ENCODE measurements at places on chromosomes 1 and 21. TPM values are rescaled to one million over a fixed set of nuclear protein-coding genes. Genes with fewer than 3 reads are reported as not detected.
A peak's percentile ranks its signal among the peaks of the same experiment; 100 is the strongest.

DNA sequence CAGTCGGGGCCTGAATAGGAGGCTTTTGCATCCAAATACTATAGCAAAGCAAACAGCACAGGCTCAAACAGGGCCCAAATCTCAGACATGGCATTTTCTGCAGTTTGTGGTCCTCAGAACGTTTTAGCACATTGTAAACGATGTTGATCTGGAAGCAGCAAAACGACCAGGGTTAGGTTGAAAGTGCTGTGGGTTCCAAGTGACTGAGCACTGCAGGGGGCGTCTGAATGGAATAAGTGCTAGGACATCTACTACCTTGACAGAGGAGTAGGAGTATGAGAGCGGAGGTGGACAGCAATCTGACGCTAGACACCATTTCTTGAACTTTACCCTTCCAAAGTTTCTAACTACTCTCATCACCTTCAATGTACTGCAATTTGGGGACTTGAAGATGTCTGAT lies 214.9 kb downstream of the BARHL2 start:
- DNase-seq, result no peak

IGSF5 gene
- 0.17 TPM for total RNA-seq

GRCh38 chr1:246338098-246338497 lies 169.0 kb downstream of the SMYD3 start:
- no peak for DNase-seq

- no peak for DNase-seq
These were observed 44.1 kb upstream of the RHOU start for GRCh38 chr1:228691211-228691610.

DNA sequence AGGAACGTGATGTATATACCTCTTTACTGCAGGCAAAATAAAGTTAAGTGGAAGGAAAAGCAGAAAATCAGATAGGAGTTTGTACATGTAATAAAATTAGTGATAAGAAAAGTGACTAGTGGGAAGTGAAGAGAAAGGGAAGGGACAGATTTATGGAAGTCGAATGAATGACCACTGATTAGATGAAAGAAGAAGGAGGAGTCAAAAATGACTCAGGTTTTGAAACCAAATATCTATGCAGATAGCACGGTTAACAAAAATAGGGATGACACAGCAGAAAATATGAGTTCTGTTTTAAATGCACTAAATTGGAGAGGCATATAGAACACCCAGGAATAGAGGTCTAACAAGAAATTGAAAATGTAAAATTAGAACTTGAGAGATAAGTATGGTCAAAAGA lies 128.0 kb downstream of the HMCN1 start:
- peak; percentile 76 for DNase-seq

GRCh38 chr1:162248854-162249535 lies 127.7 kb downstream of the SPATA46 start:
- DNase-seq, result no peak

TFAP2E gene
- not detected for total RNA-seq

- DNase-seq, result no peak
These were observed 39.2 kb upstream of the RGS21 start for GRCh38 chr1:192277635-192278034.

- DNase-seq, result no peak
These were observed 23.1 kb downstream of the NEK2 start for GRCh38 chr1:211652371-211652770.

DNA sequence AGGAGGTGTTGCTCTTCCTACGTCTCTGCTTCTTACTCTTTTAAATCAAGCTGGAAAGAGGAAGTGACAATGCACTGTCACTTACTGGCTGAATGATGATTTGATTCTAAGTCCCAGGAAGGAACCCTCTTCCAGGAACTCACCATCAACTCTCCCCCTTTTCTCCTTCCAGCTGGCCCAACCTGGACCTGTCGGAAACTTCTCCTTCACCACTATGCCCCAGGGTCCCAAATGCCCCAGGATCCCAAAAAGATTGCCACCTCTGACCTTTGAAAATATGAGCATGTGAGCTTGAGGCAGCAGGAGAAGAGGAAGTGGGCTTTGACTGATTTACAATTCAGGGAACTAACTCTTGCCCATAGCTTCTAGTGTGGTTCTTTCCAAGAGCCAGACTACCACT lies 5.3 kb upstream of the ADAMTS5 start:
- no peak for DNase-seq

GRCh38 chr1:84598846-84599741 lies 24.9 kb upstream of the CTBS start:
- DNase-seq, result no peak

OR2L2 gene
- total RNA-seq, result not detected

RAB7B gene
- total RNA-seq, result 1.1 TPM

LCE1C gene
- not detected for total RNA-seq

DNA sequence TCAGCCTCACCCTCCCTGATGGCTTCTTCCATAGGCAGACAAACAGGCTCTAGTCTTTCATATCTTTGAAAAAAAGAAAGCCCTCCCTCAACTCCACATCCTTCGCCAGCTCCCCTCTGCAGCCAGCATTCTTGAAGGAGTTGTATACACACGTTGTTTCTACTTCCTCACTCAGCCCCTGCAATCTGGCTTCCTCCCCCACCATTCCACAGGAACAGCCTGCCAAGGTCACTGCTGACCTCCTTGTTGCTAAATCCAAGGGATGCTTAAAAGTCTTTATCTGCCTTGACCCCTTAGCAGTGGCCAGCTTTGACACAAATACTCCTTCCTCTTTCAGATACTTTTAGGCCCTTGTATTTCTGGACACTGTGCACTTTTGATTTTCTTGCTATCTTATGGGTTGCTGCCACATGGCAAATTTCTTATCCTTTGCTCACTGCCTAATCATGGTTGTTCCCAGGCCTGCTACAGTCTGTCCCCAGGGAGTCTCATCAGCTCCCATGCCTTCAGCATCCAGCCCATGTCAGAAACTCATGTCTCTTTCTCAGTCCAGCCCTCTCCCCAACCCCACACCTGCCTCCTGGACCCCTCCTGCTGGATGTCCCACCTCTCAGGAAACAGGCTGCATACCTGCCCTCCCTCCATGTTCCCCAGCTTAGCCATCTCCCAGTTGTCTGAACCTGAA lies 8.3 kb downstream of the FAM229A start:
- DNase-seq, result no peak

DNA sequence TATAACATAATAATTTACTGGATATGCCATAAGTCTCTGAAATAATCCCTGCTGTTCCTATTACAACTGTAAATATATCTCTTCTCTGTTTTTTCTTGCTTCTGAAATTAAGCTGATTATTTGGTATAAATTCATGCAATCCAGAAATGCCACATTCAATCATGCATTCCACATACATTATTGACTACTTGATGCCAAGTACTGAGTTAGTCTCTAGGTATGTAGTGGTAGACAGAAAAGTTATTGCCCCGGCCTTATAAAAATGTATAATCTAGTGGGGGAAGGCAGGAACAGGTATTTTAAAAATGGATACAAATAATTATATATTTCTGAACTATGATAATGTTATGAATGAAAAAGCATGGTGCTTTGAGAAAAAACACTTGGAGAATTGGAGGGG lies 338.6 kb upstream of the SNX7 start:
- DNase-seq, result no peak

DNA sequence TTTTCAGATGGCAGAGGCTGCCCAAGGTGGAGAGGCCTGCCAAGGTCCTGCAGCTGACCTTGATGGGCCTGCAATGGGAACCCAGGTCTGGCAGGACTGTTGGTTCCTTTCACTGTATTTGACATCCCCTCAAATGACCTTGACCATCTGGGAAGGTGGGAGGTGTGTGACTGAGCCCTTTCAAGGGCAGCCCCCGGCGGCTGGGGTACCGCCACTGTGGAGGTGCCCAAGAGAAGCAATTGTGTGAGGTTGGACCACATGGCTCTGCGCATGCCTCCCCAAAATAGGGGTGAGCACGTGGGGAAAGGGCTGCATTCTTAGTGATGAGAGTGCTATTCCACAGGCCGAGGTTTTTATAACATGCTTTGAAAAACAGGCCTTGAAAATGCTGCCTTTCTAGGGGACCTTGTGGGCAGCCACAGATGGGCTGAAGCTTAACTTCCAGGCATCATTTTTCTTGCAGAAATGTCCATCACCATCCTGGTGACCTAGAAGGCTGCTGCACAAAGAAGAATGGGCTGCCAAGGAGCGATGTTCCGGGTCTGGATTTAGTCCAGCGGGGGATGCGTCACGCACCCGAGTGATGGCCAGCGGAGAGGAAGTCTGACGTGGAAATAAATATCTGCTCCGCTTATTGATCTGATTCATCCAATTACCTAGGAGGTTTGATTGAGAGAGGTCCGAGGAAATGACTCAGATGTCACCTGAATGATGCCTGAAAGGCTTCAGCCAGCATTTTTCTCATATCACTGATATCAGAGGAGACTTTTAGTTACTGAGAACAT lies 16.5 kb upstream of the UTS2 start:
- no peak for DNase-seq

DNA sequence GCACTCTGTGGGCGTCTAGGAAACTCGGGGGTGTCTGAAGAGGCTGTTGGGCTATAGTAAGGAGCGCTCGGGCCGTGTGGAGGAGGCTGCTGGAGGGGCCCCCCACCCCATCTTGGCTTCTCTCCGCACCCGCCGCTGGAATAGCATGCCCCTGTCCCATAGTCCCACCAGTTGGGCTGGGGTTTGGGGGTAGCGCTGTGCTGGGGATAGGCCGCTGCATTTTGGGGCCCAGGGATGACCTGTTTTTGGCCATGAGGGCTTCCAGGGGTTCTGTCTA lies 511 bp downstream of the EFNA3 start:
- DNase-seq, result no peak

HMGCS2 gene
- not detected for total RNA-seq

- no peak for DNase-seq
These were observed 18.0 kb upstream of the IL20 start for GRCh38 chr1:206847337-206847834.

GRCh38 chr1:224767676-224768075 lies 151.6 kb downstream of the CNIH3 start:
- DNase-seq, result no peak

ETV3L gene
- not detected for total RNA-seq

GRCh38 chr1:117967881-117968280 lies 38.3 kb downstream of the WDR3 start:
- DNase-seq, result no peak

DNA sequence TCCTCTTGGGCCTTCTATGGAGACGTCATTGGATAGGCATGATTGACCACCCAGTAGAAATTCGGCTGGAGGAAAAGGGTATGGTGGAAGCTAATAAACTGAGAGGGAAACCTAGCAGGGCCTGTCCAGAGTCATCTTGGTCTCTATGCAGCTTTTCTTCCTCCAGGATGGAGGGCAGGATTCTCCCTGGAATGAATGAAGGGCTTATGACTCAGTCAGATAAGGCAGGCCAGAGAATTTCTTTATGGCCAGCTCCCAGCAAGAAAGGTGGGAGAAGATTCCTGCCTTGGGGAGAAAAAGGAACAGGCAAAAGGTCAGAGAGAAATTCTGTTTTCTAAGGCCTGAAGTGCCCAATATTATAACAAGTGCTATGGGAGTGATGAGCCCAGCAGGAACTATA lies 17.1 kb downstream of the FBLIM1 start:
- DNase-seq, result no peak

DNA sequence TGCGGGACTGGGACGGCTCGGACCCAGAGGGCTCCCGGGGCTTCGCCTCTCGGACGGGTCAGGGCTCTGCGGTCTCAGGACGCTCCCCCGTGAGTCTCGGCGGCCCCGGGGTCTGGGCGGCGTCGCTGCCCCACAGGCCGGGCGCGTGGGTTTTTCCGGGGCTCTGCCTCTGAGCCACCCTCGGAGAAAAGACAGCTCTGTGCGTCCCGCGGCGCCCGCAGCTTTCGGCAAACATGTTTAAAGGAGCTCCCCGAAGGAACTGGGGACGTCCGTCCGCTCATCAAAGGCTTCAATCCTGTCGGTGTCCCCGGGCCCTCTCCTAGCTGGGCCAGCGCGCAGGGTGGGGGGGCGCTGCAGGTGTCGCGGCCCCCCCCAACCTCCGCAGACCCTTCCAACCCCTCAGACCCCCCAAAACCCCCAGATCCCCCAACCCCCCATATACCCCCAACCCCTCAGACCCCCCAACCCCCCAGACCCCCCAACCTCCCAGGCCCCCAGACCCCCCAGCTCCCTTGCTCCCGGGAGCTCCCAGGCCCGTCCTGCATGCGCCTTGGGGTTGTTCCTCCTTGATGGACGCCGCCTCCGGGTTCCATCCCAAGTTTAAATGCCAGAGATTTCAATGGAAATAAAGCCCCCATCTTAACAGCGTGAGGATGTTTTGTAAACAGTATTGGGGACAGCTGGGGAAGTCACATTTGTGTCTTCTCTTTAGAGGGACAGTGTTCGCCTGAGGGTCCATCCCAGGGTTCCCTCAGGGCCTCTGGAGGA lies 996 bp upstream of the C1orf159 start:
- no peak for DNase-seq

THEMIS2 gene
- 0.41 TPM for total RNA-seq

SLC45A1 gene
- 3.3 TPM for total RNA-seq

FPGT gene
- 6.3 TPM for total RNA-seq

DNA sequence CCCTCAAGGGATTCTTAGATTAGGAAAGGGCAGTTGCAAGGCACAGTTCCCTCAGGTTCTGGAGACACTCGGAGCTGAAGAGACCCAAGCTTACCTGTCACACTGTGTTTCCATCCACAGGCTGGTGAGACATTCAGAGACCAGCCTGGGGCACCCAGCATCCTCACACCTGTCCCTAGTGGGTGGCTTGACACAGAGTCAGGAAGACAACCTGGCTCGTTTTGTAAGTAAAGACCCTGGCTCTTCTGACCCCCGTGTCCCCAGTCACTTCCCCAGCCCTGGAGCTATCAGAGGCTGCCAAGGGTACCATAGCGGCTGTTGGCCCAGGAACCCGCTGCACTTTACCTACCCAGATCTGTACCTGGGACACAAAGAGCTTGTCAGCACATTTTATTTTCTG lies 409.8 kb downstream of the MATN1 start:
- DNase-seq, result no peak

F13B gene
- not detected for total RNA-seq

KCNJ15 gene
- not detected for total RNA-seq

WDR64 gene
- total RNA-seq, result not detected

DNA sequence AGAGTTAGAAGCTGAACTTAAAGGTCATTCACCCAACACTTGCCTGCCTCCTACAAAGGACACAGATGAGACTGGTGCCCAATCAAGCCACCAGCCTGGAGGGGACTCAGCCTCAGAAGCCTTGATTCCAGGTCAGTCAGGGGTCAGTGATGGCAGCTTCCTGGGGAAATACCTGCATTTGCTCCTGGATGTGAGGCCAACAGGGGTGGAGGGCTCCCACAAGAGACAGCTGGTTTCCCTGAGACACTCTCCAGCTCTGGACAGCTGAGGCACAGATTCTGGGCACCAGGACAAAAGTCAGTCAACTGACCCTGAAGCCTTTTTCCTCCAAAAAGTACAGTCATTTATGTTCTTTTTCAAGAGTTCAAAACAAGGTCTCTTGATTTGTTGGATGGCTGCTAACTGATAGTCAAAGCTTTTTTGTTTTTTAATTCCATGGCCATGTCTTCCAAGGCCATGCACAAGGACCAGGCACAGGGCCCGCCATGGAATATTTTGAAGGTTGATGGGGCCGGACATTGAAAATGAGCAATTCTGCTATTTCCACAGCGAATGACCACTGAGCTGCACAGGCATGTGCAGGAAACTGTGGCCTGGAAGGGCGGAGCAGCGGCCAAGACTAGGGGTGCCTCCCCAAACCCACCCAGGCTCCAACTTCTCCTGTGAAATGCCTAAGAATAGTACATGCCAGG lies 1.8 kb downstream of the C2CD2 start:
- no peak for DNase-seq

KMO gene
- 2.6 TPM for total RNA-seq
